ENCODE measurements at places on chromosomes 4 and X. TPM values are rescaled to one million over a fixed set of nuclear protein-coding genes. Genes with fewer than 3 reads are reported as not detected.

KIAA1210 gene
- 0.03 TPM for total RNA-seq

FREM3 gene
- 0.08 TPM for total RNA-seq

ARHGAP36 gene
- total RNA-seq: not detected

DCX gene
- total RNA-seq: not detected

GPRIN3 gene
- total RNA-seq: 5.3 TPM

DNA sequence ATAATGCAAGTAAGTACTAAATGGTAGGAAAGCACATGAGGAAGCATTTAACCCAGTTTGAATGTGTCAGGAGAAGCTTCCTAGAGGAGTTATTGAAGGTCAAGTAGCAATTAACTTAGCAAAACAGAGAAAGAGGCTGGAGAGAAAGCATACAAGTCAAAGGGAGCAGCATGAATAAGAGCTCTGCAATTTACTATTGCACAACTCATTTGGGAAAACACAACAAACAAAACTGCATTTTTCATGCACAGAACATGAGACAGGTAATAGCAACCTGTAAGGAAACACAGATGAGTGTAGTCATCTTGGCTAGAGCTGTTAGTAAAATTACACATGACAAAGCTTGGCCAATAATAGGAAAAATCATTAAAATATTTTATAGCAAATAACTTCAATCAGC is 538.1 kb downstream of the PPP4R3C start:
- no peak for DNase-seq

DNA sequence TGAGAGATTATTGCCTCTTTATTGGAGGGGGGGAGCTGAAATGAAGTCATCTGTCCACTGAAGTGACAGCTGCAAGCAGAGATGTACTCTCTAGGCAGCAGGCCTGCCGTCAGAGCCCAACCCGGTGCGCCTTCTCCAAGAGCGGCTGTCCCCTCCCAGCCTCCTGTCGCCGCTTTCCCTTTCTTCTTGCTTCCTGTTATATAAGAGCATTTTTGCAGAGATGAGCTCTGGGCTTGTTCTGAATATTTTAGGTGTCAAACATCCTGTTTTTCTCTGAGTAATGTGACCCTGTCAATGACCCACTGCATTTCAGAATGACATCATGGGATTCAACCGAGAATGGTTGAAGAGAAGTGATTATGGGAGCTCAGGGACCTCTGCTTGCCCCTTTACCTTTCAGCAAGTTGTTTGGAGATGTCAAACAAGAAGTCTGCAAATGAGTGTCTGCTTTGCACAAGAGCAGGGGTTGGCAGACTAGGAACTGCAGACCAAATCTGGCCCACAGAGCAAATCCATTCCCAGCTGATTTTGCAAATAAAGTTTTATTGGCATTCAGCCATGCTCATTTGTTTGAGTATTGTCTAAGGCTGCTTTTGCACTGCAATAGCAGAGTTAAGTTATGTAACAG is 79.9 kb downstream of the SLC9A6 start:
- DNase-seq: peak; percentile 33

- DNase-seq: no peak
Observed at GRCh38 chrX:23826216-23826615, 43.2 kb downstream of the SAT1 start.

DNA sequence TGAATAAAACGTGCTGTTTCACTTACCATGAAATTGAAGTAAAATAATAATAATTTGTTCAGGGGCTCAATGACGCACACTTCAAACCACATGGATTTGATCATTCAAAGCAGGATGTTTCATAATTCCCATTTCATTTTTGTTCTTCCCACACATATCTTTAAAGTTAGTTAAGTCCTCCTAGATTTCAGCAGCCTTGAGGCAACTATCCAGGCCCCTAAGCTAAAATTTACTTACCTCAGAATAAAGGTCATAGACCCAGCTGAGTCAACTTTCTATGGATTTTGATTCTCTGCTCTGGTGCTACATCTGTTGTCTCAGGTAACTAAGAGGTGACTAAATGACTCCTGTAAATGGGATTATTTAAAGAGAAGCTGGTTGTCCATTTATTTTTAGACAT is 25.0 kb downstream of the GPR174 start:
- DNase-seq: no peak

DNA sequence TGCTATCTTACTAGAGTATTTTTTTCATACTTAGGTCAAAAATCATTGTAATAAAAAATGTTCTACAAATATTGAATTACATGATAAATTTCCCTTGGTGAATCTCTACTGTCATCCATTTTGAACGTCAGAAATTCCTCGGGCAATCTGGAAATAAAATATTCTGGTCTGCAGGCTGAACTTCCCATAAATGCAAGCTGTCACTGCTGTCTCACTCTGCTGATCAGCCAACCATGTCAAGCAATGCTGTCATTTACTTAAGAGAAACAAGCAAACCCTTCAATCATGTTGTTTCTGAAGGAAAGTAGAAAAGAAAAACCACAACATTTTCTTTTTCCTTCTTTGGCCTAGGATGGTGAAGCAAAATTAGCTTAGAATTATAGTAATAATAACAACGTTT is 514.2 kb upstream of the GALNT7 start:
- no peak for DNase-seq

DNA sequence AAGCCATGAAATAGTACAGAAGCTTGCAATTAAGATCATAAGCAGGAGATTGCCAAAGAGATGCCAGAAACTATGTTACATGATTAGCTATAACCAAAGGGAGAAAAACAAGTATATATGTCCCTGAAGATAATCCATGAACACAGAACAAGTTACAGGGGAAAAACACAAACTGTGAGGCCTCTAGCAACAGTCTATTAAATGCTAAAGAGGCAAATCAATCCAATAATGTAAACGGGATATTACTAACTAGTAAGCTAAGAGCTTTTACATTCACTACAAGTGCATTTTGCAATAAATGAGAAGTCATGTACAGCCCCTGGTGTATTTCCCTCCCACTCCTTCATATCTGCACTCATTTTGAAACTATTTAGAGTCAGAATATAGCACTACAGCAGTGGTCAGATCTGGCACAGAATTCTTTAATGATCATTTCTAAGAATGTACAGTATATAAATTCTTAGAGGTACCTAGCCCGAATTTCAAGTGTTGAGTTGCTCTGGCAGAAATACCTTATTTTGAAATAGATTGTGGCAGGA is 449.8 kb upstream of the SMIM31 start:
- DNase-seq: no peak

GRCh38 chr4:185697488-185697887 is 114.5 kb downstream of the SORBS2 start:
- no peak for DNase-seq

DNA sequence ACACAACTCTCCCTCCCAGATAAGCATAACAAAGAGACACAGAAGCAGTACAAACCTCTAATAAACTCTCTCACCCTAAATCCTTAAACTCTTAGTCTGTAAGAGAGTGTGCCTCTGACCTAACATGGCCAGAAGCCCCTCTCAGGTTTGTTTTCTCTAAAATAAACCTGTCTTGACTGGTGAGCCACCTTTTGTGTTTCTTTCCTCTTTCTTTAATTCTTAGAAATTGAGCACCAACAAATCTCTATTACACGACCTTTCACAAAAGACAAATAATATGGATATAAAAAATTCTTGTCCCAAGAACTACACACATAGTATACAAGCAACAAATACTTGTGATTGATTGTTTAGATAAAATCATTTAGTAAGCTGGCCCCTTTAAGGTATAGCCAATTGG is 573.7 kb downstream of the EPHA5 start:
- no peak for DNase-seq

All from left cardiac atrium (tissue), 4 donors.